Brain (organoid and tissue), 16 donors: ENCODE measurements at places on chromosomes 2 and 18.

DNA sequence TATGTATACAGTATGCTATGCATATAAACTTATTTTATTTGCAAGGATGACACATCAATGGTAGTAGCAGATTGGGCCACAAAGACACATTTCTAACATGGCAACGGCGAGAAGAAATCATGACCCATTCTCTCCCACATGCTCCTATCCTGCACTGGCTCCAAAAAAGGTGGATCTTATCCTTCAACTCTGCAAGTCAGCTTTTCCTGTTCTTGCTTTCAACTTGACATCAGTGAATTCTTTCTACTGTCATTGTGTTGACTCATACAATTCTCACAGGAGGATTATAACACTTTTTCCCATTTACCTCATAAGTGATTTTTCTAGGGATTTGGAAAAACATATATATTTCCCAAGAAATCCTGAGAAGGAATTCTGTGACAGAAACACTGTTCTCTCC lies 53.1 kb downstream of the ACVR1 start:
- no peak for DNase-seq

DNA sequence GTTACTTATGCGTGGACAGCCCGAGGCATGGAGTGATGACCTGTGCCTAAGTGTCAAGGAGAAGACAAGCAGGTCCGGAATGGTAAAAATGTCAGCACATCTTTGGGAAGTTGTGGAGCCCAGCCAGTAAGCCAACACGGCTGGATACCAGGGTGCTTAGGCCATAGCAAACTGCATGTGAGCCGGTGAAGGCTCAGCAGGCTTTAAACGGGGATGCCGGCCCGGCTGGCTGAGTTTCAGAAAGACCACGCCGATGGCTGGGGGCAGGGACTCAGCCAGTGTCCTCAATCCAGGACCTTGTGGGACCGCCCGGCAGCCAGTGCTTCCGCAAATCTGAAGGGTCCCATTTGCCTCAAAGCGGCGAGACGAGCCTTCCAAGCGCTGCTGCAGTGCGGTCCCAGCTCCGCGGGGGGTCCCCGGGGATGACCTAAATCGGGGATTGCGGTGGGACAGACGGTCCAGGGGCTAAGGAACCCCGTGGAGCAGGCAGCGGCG lies 946 bp upstream of the AGAP1 start:
- no peak for DNase-seq

DNA sequence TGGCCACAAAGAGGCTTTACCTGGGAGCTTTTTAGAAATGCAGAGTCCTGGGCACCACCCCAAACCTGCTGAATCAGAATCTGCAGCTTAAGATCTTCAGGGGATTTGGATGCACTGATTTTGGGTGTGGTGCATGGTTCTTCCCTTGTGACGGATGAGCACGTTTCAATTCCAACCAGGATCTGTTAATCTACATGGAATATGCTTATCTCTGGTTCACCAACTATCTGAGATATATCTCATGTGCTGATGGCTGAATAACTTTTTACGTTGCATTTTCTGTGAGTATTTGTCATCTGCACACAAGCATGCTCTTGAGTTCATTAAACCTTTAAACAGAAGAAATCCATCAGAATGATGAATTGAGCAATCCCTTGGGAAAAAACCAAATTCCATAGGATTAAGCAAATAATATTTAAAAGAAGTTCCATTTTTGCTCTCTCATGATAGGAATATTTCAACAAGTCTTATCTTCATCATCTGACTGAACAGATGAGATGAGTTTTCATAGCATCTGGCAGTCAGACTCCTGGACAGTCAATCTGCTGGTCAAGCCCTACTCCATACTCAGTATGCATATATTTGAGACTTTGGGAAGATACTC lies 120.6 kb downstream of the PLB1 start:
- no peak for DNase-seq

DNA sequence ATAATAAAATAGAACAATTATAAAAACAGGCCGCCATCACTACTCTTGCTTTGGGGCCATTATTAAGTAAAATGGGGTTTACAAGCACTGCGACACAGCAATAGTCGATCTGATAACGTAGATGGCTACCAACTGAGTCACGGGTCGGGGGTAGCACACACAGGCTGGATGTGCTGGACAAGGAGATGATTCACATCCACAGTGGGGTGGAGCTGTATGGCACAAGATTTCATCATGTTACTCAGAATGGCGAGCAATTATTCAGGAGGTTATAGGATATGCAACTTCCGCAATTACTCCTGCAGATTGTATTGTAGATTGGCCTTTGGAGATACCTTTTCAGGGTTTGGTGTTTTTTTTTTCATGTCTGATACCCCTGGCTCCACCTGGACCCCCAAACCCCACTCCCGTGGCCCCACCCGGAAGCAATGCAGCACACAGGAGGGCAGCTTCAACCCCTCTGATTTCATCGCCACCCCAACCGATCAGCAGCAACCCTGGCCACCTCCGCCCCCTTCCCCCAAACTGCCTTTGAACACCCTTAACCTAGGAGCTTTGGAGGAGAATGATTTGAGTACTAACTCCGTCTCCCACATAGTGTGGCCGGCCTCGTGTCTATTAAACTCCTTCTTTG lies 21.4 kb upstream of the MLPH start:
- no peak for DNase-seq

GRCh38 chr2:200742426-200742825 lies 69.3 kb upstream of the BZW1 start:
- DNase-seq, result peak; percentile 39

GRCh38 chr2:109712123-109712449 lies 82.0 kb upstream of the RGPD5 start:
- DNase-seq, result no peak

DNA sequence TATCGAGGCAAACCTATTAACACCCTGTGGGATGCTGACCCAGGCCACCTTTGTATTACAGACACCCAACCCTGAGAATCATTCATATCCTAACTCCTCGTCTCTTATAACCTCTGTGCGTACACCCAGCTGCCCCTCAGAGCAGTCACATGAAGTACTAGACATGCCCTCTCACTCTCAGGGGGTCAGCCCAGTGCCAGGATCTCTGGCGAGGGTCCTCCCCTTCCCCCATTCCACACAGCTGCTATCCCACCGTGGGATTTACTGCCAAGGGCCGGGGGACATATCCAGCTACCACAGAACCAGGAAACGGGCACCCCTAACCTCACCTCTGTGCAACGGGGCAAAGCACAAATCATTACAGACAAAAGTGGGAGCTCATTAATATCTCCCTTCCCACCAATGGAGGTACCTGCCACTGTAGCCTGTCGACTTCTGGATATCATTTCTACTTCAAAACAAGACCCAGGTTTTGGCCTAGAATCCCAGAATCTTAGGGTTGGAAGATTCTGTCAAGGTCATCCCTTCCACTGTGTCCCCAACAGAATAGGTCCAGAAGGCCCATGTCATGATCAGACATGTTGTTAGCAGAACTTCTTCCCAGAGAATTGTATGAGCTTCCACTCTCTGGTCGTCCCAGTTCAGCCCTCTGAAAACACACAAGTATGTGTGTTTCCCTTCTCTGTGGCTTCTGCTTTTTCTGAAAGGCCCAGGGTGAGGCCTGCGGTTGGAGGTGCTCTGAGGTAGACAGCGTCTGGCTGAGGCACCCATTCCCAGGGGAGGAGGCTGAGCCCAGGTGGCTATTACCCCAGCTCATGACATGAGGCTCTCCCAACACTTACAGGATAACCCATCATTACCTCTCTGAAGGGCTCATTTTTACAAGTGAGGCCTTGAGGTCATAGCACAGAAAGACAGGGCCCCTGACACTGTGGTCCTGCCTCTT lies 1.7 kb downstream of the TMBIM1 start:
- no peak for DNase-seq

- DNase-seq, result no peak
Measured at GRCh38 chr2:241891315-241891987, 21.9 kb downstream of the RTP5 start.

DNA sequence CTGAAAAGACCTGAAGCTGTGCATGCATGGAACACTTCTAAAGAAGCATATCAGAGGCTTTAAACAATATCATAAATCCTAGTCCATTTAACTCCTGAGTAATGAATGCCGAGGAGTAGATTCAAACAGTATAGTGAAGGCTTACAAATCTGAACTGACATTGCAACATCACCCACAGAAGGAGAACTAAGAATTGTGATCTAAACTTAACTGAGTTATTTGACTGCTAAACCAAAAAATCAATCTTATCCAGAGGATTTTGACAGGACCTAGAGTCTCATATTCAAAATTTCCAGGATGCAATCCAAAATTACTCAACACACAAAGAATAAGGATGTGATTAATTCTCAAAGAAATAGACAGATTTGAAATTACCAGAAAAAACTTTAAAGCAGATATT lies 181.0 kb downstream of the SLC39A10 start:
- DNase-seq, result no peak

DNA sequence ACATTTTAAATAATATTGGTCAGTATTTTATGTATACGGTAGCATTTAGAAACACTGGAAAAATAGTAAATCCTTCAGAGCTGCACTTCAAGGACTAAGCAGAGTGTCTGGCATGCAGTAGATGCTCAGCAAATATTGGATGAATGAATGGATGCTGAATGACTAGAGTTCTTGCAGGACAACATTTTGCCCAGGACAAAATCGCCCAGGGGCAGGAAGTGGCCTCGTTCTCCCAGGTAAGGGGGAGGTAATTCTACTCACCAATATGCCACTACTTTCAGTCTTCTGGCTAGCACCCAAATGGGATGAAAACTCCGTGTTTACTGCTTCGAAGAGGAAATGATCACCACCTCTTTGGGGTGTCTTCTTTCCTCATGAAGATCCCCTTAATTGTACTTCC lies 4.0 kb upstream of the DGUOK start:
- DNase-seq, result no peak

GRCh38 chr18:80169607-80170006 lies 60.5 kb downstream of the ADNP2 start:
- no peak for DNase-seq

GRCh38 chr18:65907281-65907680 lies 156.5 kb downstream of the CDH7 start:
- peak; percentile 40 for DNase-seq
